ENCODE measurements at places on chromosomes 2 and 18. TPM values are rescaled to one million over a fixed set of nuclear protein-coding genes. Genes with fewer than 3 reads are reported as not detected.

SERPINB5 gene
- 3.3 TPM for total RNA-seq

C2orf49 gene
- total RNA-seq = 43.4 TPM

MFSD2B gene
- total RNA-seq = 0.91 TPM

GATA6 gene
- 288 TPM for total RNA-seq

LIMS3 gene
- 0.72 TPM for total RNA-seq

RND3 gene
- 8.4 TPM for total RNA-seq

GRCh38 chr2:120140866-120141265 lies 82.3 kb downstream of the TMEM185B start:
- no peak overlapping the region for H3K27ac ChIP-seq
- no peaks in the 10 kb centered on the region for H3K27me3 ChIP-seq
- H3K4me3 ChIP-seq = no peak overlapping the region

DNA sequence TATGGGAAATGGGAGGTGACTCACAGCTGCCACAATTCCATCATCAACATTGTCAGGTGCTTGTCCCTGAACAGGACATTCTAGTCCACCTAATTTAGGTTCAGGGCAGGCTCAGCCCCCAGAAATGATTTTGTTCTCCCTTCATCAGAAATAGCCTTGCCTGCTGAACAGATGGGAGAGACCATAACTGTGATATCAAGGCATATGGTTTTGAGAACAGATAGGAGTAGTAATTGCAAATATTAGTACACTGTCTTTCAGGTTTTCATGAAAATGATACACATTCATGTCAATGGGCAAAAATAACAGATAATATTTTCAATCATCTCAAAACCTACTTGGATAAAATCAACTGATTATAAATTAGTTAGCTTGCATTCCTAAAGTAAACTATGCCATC lies 316.5 kb downstream of the MBD2 start:
- H3K27me3 ChIP-seq = no peaks in the 10 kb centered on the region
- H3K27ac ChIP-seq = no peak overlapping the region
- no peak overlapping the region for H3K4me3 ChIP-seq

- no peaks in the 10 kb centered on the region for H3K27me3 ChIP-seq
- H3K27ac ChIP-seq = no peak overlapping the region
- H3K4me1 ChIP-seq = peaks cover 3% of the 10 kb centered on the region
- DNase-seq = no peak
- H3K4me3 ChIP-seq = no peak overlapping the region
- no peaks in the 10 kb centered on the region for H3K36me3 ChIP-seq
These were observed 19.9 kb downstream of the PTH2R start for GRCh38 chr2:208426412-208427045.

DNA sequence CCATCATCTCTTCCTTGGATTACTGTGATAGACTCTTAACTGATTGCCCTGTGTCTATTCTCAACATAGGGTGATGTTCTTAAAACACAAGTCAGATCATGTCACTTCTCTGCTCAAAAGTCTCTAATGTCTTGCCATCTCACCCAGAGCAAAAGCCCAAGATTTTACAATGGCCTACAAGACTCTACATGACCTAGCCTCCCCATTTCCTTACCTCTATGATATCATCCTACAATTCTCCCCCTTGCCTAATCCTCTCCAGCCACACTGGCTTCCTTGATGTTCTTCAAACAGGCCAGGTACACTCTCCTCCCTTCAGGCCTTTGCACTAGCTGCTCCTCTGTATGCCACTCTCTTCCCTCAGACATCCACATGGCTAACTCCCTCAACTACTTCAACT lies 55.1 kb downstream of the ROCK1 start:
- H3K27me3 ChIP-seq = no peaks in the 10 kb centered on the region
- no peak overlapping the region for H3K4me3 ChIP-seq
- H3K4me1 ChIP-seq = no peaks in the 10 kb centered on the region
- peaks cover 2% of the 10 kb centered on the region for H3K36me3 ChIP-seq
- H3K27ac ChIP-seq = no peak overlapping the region

- no peak for DNase-seq
- no peaks in the 10 kb centered on the region for H3K36me3 ChIP-seq
- peaks cover 3% of the 10 kb centered on the region for H3K4me1 ChIP-seq
- H3K27ac ChIP-seq = no peak overlapping the region
- H3K27me3 ChIP-seq = no peaks in the 10 kb centered on the region
- no peak overlapping the region for H3K4me3 ChIP-seq
These were observed 451.9 kb downstream of the ARHGAP15 start for GRCh38 chr2:143581134-143581533.

- H3K36me3 ChIP-seq = no peaks in the 10 kb centered on the region
- H3K4me3 ChIP-seq = no peak overlapping the region
- H3K4me1 ChIP-seq = no peaks in the 10 kb centered on the region
These were observed 449.6 kb downstream of the SPAG16 start for GRCh38 chr2:213733893-213734292.

GRCh38 chr18:62523255-62523588 lies 397 bp downstream of the ZCCHC2 start:
- DNase-seq = no peak
- H3K36me3 ChIP-seq = no peaks in the 10 kb centered on the region

GRCh38 chr2:107001062-107001461 lies 115.1 kb upstream of the ST6GAL2 start:
- peaks cover 2% of the 10 kb centered on the region for H3K4me1 ChIP-seq
- no peaks in the 10 kb centered on the region for H3K36me3 ChIP-seq
- DNase-seq = no peak
- H3K27me3 ChIP-seq = no peaks in the 10 kb centered on the region
- no peak overlapping the region for H3K4me3 ChIP-seq
- H3K27ac ChIP-seq = no peak overlapping the region

DNA sequence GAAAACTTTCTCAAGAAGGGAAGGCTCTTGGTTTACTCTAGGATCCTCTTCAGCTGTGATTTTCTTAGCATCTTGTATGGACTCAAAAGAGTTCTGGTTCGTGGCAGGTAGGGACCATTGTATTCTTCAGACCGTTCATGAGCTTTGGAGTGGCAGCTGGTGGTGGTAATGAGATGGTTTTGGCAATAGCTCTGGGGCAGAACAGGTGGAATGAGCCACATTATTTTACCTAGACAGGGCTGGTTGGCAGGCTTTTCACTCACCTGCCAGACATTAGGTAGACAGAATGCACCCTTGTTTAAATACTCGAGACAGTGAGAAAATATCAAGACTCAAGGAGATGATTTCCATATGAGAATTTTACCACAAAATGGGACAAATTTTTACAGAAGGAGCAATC lies 26.2 kb upstream of the MGAT5 start:
- peak overlapping the region; percentile 66 for H3K4me3 ChIP-seq
- H3K27ac ChIP-seq = no peak overlapping the region
- H3K27me3 ChIP-seq = no peaks in the 10 kb centered on the region
- H3K4me1 ChIP-seq = peaks cover 10% of the 10 kb centered on the region

Measured in endodermal cell (in vitro differentiated cells).